CD4-positive, alpha-beta T cell (primary cell): ENCODE measurements at places on chromosomes 5 and 9.

- no peak for DNase-seq
Measured at GRCh38 chr9:16721972-16722371, 148.5 kb downstream of the BNC2 start.

DNA sequence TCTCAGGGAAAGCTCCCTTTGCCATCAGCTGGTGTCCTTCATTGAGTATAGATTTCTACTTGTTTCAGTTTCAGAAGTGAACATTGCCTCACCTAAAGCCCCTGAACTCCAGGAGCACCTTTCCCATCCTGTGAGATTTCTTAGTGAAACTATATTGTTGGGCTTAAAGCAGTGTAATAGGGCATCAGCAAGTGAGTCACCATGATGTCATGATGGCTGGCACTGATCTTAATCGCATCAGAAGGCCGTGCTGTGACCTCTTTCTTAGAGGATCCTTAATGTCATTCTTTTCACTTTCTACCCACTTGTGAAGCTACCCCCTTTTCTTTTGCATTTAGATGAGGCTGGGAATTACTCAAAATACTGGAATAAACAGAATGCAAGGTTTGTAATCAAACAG, 401.3 kb downstream of the MTRR start:
- no peak for DNase-seq

GRCh38 chr5:76838481-76839261, 11.1 kb upstream of the S100Z start:
- no peak for DNase-seq

GRCh38 chr5:44774279-44774880, 34.4 kb upstream of the MRPS30 start:
- DNase-seq = no peak

GRCh38 chr5:40655138-40655537, 24.6 kb upstream of the PTGER4 start:
- peak; percentile 43 for DNase-seq

GRCh38 chr5:60439552-60439951, 260.4 kb downstream of the DEPDC1B start:
- no peak for DNase-seq

DNA sequence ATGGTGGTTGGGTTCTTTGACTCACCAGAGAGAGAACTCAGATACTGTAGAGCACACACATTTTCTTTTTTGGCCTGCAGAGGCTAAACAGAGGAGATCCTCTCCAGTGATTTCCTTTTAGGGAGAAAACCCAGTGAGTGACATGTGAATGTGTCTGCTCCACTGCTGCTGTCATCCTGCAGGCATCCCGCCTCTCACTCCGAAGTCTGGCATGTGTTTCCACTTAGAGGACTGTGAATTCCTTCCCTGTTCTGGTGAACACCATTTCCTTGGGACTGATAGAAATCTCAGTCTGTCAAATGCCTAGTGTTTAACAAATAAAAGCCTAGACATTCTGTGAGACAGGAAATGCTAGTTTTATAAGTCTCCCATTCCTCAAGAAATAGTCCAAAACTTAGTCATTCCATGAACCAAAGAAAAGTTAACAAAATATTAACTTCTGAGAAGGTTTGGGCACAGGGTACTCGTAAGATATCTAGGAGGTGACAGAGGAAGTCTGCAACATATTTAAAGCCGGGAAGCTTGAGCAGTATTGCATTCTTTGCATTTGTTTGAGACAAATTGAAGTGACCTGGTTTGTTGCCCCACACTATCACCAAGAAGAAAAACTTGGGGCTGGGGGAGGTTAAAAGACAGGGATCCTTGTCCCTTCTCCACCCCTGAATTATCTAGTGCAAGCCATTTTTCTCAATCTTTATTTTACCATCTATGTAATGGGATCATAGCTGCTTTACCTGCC, 74.9 kb upstream of the NIPAL4 start:
- no peak for DNase-seq

DNA sequence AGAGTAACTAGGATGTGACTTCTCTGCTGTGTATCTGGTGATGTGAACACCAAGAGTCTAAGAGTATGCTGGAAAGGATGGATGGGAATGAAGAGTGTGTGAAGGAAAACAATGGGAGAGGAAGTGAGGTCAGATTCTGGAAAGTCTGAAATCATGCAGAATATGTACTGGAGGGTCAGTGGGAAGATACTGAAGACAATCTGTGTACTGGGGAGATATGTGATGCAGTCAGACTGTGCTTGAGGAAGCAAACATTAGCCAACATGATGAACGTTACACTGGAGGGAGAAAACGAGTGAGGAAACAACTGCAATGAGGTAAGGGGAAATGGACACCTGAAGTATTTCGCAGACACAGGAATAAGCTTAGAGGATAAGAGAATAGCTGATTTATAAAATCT, 105.7 kb downstream of the NR3C1 start:
- no peak for DNase-seq

GRCh38 chr9:94677929-94678328, 38.6 kb upstream of the FBP1 start:
- DNase-seq = no peak

DNA sequence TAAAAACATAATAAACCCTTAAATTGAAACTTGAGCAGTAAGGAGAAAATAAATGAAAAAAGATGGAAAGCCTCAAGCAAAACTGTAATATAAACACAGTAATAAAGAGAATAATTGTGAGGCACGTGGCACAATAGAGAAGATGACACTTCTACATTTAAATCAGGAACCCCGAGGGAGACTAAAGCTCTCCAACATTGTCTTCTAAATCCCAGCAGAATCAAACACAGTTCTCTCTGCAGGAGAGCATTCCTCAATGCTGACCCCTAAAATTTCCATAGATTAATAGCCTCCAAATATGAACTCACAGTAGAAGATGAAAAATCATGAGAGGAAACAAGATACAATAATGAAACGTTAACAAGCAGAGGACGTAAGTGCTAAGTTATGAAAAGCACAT, 721.2 kb upstream of the COX7C start:
- DNase-seq = no peak

- no peak for DNase-seq
Measured at GRCh38 chr9:116323571-116323970, 170.0 kb downstream of the PAPPA start.

GRCh38 chr5:137960819-137961218, 71.6 kb downstream of the PKD2L2 start:
- DNase-seq = no peak
